KBM-7 (cell line): ENCODE measurements at places on chromosomes 3 and 15.

- DNase-seq: peak; percentile 83
Observed at GRCh38 chr15:31360843-31361763, 34.5 kb downstream of the KLF13 start.

- no peak for DNase-seq
Observed at GRCh38 chr15:60651734-60652141, 172.8 kb upstream of the ICE2 start.

DNA sequence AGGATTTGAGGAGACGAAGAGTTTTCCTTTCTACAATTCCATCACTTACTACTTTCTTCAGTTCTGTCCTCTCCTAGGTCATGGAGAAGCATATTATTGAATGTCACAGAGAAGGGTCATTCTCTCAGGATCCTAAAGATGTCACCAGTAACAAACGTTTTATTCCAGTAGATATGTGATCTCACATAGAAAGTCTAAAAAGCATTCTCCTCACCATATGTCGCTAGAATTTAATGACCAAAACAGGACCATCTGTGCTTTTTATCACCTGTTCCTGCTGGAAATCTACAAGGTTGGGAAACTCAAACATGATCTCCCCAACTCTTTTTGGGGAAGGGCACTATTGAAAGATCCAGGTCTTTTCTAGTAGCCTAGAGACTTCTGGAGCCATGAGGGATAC is 24.0 kb upstream of the FRMD5 start:
- DNase-seq: no peak

DNA sequence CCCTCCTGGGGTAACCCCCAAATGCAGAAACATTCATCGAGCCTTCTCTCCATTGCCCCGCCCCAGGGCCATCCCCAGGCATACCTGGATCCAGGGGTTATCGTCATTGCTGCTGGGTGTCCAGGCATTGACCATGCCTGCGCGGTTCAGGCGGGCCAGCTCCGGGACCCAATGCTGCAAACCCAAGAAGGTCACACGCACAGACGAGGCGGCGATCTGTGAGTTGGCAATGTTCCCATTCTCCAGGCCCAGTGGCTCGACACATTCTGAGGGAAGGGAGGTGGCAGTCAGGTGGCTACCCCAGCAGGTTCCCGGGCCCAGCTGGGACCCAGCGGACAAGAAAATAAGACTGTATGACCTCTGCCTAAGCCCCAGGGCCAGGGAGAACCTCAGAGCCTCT is 6.1 kb downstream of the MFGE8 start:
- DNase-seq: no peak

DNA sequence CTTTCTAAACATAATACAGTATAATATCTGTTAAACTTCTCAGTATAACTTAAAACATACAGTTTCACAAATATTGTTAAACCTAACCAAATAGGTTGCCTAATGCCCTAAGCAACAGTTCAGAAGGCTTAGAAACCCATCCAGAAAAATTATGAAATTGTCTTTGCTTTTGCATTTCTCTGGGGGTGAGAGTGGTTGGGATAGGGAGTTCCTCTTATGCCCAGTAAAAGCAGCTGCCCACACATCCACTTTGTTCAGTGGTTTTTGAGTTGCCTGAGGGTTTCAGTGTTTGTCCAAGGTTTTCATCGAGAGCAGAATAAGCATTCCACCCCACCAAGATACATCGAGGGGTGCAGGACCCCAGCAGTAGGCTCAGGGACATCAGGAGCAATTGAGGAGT is 179.4 kb downstream of the CDIN1 start:
- no peak for DNase-seq

DNA sequence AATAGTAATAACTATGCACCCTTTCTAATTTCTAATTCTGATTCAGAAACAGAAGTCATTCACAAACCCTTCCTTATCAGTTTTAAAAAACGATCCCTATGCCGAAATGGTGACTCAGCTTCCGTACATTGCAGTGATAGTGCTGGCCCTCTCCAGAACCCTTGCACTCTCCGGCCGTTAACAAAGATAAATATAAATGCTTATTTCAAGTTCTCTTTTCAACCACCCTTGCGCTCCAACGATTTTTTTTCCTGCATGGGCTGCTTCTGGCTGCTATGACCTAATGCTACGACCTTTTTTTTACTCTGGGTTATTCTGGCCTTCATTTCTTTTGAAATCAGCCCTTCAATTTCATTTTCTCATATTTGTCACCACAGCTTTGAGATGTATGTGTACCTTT is 646.2 kb downstream of the NTRK3 start:
- DNase-seq: no peak

- DNase-seq: peak; percentile 95
Observed at GRCh38 chr15:70152070-70152480, 54.4 kb upstream of the TLE3 start.

- peak; percentile 54 for DNase-seq
Observed at GRCh38 chr3:46923559-46924350, 46.2 kb downstream of the PTH1R start.

- no peak for DNase-seq
Observed at GRCh38 chr3:65005486-65005885, 317.7 kb upstream of the ADAMTS9 start.

- no peak for DNase-seq
Observed at GRCh38 chr3:194307849-194308248, 43.3 kb downstream of the CPN2 start.

- no peak for DNase-seq
Observed at GRCh38 chr15:78974272-78974918, 29.5 kb upstream of the CTSH start.

- no peak for DNase-seq
Observed at GRCh38 chr15:37016231-37016630, 84.1 kb downstream of the MEIS2 start.

GRCh38 chr15:27482287-27482686 is 511.3 kb downstream of the GABRG3 start:
- no peak for DNase-seq

GRCh38 chr15:38072348-38073177 is 138.1 kb downstream of the TMCO5A start:
- DNase-seq: peak; percentile 58

DNA sequence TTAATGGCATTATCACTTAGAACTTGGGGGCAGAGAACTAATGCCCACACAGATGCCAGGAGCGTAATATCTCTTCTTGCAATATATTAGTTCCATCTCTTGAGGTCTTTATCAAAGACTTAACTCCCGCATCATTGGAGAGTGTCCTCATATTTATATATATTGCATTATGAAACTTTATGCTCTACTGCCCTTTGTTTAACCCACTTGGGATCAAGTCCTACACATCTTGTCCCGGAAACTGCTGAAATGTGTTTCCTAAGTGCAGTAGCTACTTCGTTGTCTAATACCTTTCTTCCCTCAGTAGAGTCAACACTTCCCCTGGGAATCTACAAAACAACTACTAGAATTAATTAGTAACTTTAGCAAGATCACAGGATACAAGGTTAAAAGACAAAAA is 1029.2 kb downstream of the OTOL1 start:
- DNase-seq: no peak

GRCh38 chr3:179264449-179264848 is 13.5 kb upstream of the KCNMB3 start:
- DNase-seq: no peak

DNA sequence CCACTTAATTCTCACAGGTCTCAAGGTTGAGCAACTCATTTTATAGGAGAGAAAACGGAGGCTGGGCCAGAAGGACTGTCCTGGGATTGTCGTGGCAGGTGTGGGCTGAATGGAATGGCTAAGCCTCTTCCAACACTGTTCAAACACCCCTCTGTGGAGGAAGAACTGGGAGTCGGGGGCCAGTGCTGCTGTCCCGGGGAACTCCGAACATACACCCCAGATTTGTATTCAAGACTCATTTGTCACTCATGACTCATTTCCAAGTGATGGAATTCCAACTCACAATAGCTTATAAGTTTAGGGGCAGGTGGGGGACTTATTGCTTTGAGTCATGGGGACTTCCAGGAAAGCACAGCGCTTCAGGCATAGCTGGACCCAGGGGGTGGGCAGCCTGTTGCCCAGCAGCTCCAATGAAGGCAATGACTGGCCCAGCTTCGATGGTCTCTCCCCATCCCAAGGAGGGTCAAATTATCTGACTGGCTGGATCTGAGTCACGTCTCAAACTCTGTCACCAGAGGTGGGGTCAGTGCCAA is 72.5 kb downstream of the TM2D3 start:
- DNase-seq: no peak

DNA sequence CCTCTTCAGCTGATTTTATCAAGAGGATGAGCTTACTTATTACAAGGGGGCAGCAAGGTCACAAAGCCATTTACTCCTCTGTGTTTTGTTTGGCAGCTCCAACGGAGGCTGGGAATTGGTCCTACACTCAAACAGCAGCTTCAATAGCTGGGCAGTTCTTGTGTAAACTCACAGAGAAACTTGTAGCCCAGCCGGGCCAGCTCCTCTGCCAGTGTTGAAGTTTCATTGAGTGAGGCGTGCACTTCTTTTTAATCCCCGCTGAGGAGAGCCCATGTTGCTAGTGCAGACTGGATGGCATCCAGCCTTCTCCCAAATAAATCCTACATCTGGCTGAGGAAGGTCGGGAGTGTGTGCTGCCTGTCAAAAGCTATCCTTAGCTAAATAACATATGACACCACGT is 59.5 kb downstream of the BFSP2 start:
- DNase-seq: no peak

DNA sequence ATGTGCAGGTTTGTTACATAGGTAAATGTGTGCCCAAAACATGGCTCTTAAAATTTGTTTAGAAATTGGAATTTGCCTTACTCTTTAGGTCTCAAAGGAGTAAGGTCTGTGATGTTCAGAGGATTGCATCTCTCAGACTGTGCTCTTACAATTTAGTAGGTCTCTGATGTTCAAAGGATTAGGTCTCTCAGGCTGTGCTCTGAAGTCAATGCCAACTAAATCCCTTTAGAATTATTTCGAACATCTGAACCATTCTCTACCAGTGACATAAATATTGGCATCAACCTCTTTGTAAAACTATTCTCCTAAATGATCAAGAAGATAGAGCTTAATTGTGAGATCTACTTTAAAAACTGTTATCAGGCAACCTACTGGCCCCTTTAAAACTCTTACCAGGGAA is at the start of gene OR5K1:
TSS of gene OR5K1 (plus strand) at position 301 of the 400 bp plus-strand sequence. CDS start 6,376 bp downstream, outside the sequence.
- DNase-seq: no peak

DNA sequence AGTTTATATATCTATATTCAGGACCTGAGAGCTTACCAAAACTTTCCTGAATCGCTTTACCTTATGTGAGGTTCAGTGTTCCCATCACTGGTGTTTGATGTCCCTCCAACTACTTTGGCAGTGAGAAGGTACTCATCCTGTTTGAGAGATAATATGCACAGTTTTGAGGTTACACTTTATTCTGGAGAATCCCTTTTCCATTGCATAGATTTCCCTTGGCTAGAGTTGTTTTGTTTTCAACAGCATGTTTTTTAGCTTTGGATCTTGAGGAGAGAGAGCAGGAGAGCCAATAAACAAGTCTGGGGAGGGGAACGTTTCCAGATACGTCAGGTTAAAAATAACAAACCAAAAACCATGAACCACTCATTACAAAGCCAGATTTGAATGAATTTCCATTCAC is 33.6 kb downstream of the CD200 start:
- no peak for DNase-seq

GRCh38 chr3:19229086-19229485 is 80.8 kb downstream of the KCNH8 start:
- DNase-seq: peak; percentile 18

DNA sequence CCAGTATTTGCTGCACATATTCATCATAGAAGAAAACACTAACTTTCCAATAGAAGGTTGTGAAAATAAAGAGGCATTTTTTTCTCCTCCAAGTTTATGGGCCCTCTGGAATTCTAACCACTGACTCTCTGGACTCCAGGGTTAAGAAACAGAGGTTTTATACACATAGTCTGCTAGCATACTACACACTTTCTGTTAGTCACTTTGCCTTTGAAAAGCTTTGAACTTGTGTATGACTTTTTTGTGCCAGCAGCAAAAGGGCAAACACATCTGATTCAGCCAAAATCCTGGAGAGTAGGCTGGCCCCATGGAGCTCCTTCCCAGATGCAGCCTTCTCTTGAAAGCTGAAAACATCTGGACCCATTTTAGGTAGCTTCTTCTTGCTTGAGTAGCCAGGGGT is 6.2 kb downstream of the ZIC4 start:
- no peak for DNase-seq

GRCh38 chr3:187667526-187667925 is 2.7 kb downstream of the SST start:
- no peak for DNase-seq

DNA sequence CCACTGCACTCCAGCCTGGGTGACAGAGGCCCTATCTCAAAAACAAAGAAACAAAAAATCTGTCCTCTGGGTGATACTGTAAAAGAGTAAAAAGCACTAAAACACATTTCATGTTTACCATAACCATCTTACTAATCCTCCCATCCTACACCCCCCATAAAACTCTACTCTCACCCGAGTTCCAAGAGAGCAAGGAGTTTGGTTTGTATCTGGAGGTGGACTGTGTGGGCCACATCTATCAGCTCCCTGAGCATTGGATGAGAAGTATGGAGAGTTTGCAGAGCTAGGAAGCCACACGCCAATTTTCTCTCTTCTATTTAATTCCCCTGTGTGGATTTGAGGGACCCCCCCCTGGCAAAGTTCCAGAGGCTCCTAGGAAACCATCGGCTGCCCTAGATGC is 80.0 kb downstream of the ATP10A start:
- no peak for DNase-seq

- no peak for DNase-seq
Observed at GRCh38 chr3:48466386-48467109, 20.0 kb downstream of the ATRIP start.

GRCh38 chr15:58512522-58512921 is 80.7 kb downstream of the LIPC start:
- no peak for DNase-seq

- DNase-seq: no peak
Observed at GRCh38 chr3:115693868-115694267, 70.6 kb downstream of the GAP43 start.

- no peak for DNase-seq
Observed at GRCh38 chr15:99467338-99467720, 98.5 kb upstream of the MEF2A start.

DNA sequence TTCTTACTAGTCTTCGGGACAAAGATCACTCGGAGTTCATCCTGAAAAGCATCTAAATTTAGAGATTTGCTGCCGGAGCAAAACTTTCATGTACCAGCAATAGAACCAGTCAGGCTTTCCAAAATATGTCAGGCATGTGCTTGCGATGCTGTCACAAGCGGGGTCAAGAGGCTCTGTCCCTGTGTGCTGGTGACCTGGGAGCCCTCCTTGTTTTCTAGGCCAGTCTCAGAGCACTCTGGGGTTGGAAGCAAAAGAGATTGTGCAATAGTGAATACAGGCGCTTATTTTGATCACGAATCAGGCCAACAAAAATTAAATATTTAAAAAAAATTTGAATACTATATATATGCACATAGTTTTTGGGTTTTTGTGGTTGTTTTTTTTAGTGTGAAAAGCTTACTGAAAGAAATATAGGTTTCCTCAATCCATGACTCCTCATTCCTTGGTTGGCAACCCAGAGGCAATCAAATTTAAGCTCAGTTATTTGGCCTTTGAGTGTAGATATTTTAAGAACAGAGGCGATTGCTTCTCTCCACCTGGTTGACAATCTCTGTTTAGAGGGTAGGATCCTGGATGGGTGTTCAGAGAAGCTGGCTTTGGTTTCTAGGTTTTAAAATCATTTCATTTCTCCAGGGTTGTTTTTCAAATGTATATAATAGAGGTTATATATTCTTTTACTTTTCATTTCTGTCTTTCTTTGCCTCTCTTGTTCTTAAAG is 8.4 kb upstream of the KLHL24 start:
- DNase-seq: no peak
